ENCODE measurements at places on chromosomes 1 and 21.
A peak's percentile ranks its signal among the peaks of the same experiment; 100 is the strongest.

DNA sequence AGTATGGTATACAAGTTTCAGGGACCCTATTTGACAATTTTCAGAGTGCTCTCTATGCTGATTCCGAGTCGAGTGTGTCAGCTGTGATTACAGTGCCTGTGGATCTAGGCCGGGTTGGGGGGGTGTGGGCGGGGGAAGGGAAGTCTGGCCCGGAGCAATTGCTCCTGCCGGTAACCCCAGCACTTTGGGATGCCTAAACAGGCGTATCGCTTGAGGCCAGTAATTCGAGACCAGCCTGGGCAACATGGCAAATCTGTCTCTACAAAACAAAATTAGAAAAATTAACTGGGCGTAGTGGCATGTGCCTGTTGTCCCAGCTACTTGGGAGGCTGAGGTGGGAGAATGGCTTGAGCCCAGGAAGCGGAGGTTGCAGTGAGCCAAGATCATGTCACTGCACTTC is 1.6 kb upstream of the IL10RB start:
- DNase-seq = no peak

DNA sequence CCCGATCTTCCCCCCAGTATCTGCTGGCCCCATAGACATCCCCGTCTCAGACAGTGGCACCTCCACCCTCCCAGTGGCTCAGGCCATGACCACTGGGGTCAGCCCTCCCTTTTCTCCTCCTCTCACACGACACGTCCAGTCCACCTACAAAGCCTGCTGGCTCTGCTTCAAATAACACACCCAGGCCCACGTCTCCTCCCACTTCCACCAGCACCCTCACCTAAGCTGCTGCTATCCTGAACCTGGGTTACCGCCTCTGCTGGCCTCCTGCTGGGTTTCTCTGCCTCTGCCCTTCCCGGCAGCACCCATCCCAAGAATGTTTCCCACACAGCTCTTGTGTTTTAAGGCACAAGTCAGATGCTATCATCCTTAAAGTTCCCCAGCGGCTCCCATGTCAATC is 26.0 kb downstream of the MX2 start:
- no peak for DNase-seq

DNA sequence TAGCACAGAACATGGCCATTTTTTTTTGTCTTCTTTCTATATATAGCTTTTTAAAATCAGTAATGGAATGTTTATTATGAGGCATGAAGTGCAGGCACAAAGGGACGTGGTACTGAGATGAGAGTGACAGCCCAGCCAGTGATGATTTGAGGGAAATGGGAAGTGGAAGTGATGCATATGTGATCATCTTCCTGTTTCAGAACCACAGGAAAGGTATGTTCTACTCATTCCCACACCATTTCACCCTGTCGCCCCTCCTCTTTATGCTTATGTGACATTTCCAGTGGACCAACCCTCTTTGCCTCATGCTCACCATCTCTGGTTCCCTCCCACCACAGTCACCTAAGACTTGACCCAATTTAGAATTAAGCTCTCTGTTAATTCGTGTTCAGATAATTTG is 24.3 kb downstream of the PTGS2 start:
- no peak for DNase-seq

DNA sequence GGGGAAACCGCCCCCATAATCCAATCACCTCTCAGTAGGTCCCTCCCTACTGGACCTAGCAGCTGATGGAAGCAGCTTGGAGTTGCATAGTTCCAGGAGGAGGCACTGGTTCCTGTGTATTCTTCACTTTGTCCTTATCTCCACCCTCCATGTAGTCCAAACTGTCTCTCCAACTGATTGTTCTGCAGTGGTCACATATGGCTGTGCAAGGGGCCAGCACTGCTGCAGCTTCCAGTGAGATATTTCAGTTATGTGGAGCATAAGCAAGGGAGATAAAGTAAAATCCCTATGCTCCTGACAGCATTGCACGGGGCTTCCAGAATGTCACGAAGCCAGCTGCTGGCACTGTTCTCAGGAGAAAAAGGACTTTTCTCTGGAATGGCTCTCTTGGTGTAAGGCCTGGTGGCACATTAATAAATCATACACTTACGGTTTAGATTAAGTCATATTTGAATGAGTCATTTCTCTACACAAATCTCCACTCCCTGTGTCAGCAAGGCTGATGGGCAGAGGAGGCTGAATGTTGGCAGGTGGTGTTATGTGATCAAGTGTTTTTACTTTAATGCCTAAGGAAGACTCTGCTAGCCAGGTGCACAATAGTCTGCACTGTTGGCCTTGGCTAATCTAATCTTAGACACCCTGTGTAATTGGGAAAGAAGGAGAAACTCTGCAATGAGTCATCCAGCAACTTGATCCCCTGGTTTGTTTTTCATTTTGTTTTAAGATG is 93.4 kb downstream of the KCNK1 start:
- DNase-seq = no peak

DNA sequence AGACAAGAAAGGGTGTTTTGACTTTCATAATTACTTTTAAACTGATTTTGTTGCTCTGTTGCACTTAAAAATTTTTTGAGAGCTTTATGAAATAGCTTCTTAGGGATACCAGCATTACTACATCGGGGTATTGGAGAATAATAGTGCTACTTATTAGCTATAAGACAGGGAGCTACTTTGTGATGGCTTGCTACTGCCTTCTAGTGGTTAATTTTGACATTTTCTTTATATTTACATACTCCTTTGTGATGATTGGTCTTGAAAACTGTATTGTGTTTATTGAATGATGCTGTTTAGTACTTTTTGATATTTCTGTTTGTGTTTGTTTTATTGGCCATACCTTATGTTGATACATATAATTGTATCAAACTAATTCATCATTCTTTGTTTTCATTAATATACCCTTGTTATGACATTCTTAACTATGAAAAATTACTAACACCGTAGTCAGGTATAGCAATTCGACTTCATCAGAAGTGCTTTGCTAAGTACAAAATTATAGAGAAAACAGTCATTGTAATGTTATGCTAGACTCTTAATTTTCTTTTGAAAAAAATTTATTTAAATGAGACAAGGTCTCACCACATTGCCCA is 85.5 kb downstream of the CLIC4 start:
- DNase-seq = peak; percentile 63

- DNase-seq = no peak
These were observed 44.3 kb upstream of the ATP1B1 start for GRCh38 chr1:169062152-169062551.

- DNase-seq = no peak
These were observed 137.3 kb downstream of the PGBD5 start for GRCh38 chr1:230288641-230289349.

GRCh38 chr1:41241749-41242341 is at the start of gene SCMH1:
TSS of gene SCMH1 (minus strand) at chr1:41242306. CDS start at chr1:41186133, 56,173 bp downstream.
- DNase-seq = peak; percentile 39
